Left forelimb (tissue), 1 donor: ENCODE measurements at places on chromosomes 1 and 21.

- no peak for DNase-seq
Observed at GRCh38 chr1:4932311-4933030, 278.1 kb downstream of the AJAP1 start.

- no peak for DNase-seq
Observed at GRCh38 chr1:37718901-37719571, 26.7 kb downstream of the CDCA8 start.

- no peak for DNase-seq
Observed at GRCh38 chr1:37739222-37739621, 25.7 kb downstream of the EPHA10 start.

DNA sequence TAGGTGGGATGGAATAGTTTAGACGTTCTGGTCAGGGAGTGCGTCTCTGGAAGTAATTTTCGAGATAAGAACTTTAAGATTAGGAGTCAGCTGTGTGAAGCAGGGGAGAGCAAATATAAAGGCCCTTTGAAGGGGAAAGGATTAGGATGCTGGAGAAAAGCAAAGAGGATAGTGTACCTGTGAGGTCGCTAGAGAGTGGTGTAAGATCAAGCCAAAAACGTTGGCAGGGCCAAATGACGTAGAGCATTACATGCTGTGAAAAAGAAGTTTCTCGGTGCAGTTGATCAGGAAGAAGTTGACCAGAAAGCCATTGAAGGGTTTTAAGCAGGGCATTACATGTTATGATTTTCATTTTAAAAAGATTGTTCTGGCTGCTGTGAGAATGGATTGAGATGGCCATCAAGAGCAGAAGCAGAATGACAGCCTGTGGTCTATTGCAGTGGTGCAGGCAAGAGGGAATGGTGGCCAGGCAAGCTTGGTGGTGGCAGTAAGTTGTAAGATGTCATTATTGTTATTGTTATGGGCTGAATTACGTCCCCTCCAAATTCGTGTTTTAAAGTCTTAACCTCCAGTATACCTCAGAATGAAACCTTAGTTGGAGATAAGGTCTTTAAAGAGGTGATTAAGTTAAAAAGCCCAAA is 113.6 kb upstream of the KIF26B start:
- no peak for DNase-seq

- DNase-seq = no peak
Observed at GRCh38 chr21:35578831-35579471, 481.4 kb downstream of the SETD4 start.

- no peak for DNase-seq
Observed at GRCh38 chr1:178743801-178744200, 18.8 kb downstream of the RALGPS2 start.

DNA sequence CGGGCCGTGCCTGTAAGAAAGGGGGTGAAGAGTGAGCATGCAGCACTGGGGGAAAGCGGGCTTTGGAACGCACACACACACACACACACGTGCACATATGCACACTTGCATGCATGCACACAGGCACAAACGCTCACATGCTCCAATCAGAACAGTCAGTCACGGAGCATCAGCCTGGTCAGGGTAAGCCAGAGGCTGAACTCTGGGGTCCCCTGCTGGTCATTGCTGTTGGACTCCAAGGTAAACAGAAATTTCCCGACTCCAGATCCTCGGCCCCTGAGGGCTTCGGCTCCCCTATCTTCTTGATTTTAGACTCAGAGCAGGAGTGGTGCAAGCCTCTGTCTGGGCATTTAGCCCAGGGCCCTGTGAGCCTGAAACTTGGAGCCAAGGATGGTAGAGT is 54.2 kb downstream of the SYT2 start:
- DNase-seq = no peak

- DNase-seq = no peak
Observed at GRCh38 chr1:101043776-101044175, 18.2 kb upstream of the DPH5 start.

GRCh38 chr1:164805399-164805798 is 246.4 kb downstream of the PBX1 start:
- no peak for DNase-seq

DNA sequence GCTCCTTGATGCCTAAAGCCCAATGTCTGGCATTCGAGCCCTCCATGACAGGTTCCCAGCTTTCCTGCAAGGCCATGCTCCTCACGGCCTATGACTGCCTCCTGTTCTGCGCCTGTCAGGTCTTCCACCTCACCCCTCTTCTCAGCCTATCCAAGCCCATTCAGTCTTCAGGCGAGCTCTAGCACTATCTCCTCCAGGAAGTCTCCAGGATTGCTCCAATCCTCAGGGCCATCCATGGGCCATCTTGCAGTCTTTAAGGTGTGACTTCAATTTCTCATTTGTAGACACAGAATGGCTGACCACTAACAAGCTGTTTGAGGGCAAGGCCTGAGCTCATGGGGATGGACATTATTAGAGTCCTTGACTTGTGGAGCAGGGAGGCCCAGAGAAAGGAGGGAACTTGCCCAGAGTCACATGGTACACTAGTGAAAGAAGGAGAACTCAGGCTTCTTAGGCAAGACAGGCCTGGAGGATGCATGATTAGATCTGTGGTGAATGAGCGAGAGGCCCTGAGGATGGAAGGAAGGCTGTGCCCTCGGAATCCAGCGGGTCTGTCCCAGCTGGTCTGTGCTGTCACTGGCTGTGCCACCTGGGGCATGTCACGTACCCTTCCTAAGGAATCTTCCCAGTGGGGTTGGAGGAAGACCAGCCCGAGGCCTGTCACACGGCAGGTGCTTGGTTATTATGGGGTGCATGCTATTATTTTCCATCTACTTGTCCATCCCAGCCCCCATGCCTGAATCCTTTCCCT is 1.2 kb upstream of the ACOT11 start:
- no peak for DNase-seq

DNA sequence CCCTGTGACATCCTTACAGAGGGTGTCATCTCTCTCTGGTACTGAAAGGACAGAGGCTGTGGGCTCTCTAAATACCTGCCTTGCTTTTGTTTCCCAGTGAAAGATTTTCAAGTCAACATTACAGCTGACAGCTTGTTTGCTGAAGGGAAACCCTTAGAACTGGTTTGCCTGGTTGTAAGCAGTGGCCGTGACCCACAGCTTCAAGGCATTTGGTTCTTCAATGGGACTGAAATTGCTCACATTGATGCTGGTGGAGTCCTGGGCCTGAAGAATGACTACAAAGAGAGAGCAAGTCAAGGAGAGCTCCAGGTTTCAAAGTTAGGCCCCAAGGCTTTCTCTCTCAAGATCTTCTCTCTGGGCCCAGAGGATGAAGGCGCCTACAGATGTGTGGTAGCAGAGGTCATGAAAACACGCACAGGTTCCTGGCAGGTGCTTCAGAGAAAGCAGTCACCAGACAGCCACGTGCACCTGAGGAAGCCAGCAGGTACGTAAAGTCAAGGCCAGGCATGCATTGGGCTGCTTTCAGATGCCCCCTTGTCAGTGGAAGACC is 11.8 kb downstream of the CD101 start:
- no peak for DNase-seq

GRCh38 chr1:70737125-70737524 is 310.5 kb downstream of the PTGER3 start:
- no peak for DNase-seq

DNA sequence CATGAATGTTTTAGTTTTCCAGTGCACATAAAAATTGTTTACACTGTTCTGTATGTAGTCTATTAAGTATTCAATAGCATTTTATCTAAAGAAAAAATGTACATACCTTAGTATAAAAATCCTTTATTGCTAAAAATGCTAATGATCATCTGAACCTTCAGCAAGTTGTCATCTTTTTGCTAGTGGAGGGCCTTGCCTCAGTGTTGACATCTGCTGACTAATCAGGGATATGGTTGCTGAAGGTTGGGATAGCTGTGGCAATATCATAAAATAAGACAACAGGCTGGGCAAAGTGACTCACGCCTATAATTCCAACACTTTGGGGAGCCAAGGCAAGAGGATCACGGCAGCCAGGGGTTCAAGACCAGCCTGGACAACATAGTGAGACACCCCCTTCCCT is 9.0 kb downstream of the DYNLT5 start:
- DNase-seq = no peak

DNA sequence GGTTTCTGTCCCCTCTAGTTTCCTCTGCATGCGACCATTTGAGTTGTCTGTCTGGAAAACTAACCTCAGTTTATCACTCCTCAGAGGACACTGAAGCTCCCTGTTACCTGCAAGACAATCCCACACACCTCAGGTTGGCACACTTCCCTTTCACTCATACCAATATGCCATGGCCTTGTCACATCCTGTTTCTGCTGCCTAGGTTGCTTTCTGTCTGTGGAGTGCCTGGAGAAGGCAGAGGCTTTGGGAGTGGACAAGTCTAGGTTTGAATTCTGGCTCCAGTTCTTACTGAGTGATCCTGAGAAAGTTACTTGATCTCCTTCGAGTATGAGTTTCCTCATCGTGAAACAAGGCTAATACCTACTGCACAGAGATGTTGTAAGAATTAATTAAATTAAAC is 171.5 kb upstream of the CACYBP start:
- DNase-seq = no peak

DNA sequence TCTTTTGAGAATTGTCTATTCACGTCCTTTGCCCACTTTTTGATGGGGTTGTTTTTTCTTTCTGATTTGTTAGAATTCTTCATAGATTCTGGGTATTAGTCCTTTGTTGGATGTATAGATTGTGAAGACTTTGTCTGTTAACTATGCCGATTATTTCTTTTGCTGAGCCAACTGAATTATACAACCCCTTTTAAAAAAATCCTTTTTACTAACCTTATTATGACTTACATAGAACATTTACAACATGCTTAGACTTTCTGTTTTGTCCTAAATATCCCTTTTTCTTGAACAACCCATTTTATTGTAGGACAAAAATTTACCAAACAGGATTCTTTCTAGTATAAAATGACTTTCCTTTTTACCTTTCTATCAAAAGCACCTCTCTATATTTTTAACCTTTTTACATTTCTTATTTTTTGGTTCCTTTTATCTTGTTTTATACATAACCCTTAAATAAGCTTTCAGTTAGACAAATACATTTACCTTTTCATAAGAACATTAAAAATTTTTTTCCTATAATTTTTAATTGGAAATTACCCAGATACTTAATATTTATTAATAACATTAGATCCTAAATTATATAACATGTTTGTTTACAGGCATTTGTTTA is 70.4 kb upstream of the TTLL7 start:
- DNase-seq = no peak

DNA sequence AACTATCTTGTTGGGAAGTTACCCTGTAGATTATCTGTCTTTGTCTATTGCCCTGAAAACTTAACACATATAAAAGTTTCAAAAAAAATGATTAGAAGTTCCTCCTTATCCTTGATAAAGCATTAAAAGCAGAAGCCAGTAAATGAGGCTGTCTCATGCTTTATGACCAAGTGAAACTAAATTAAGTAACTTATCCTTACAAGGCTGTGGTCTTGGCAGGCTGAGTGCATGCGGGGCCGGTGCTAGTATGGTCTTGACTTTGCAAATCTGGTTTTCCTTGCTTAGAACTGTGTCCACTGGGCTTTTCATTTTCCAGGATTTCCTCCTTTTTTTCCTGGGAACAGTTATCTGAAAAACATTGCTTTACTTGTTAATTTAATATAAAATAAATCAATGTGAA is 43.1 kb downstream of the PCNX2 start:
- no peak for DNase-seq

GRCh38 chr1:110538075-110538474 is 19.1 kb upstream of the KCNA10 start:
- DNase-seq = no peak

DNA sequence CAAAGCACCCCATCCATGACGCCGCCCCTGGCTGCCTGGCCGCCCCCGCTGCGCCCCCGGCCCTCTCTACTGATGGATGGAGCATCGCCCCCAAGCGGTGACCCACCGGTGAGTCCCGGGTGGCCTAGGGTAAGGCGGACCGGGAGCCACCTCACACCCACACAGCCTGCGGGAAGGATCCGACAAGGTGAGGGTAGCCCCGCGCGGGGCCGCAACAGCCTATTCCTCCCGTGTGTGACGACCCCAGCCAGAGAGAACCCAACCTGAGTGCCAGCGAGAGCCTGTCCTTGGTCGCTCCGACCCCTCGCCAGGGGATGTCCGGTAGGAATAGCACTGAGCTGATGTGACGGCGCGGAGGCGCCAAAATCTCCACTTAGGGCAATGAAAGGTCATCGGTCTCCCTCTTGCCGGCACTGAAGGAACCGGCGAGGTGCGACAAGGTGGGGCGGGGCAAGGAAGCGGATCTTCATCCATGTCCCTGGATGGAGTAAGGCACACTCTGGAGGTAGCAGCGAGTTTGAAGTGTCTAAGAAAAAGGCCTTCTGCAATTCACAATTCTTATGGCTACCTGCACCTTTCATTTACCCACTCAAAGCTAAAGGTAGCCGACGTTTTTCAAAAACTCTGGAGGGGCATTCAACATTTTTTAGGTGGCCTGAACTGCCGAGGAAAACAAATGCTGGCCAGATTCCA is 19.7 kb upstream of the CHIA start:
- no peak for DNase-seq

DNA sequence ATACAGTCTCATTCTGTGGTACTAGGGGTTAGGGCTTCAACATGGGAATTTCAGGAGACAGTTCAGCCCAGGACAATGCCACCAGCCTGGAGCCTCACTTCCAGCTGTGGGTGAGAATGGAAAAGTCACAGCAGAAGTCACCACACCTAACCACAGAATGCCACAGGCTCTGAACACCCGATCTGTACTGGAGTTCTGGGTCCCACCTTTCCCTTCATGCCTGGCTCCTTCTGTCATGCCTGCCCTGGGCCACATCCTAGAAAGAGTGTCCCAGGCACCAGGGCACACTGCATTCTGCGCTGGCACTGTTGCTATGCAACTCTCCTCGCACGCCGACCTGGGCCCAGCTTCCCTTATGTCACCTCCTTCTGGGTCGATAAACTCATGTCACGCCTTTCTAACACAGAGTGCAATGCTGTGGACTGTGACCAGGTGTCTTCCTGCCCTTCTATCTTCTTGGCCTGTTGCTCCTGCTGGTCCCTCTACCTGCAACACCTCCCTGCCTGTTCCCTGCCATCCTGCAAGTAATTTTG is 21.2 kb downstream of the RCSD1 start:
- no peak for DNase-seq

- no peak for DNase-seq
Observed at GRCh38 chr1:204544321-204544720, 28.1 kb downstream of the MDM4 start.

DNA sequence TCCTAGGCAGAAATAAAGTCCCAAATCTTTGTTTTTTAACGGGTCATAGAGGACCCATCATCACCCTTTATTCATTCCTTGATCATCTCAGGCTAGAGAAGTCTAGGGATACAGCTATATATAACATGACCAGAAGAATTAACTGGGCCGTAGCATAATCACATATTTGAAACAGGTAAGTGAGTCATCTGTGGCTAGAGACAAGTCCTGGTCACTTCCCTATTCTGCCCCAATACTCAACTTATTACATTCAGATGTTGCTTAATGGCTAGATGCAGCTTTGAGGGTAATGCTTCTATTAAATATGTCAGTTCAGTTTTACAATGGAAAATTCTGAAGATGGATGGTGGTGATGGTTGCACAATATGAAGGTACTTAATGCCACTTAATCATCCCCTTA is 47.0 kb downstream of the EXO1 start:
- no peak for DNase-seq

DNA sequence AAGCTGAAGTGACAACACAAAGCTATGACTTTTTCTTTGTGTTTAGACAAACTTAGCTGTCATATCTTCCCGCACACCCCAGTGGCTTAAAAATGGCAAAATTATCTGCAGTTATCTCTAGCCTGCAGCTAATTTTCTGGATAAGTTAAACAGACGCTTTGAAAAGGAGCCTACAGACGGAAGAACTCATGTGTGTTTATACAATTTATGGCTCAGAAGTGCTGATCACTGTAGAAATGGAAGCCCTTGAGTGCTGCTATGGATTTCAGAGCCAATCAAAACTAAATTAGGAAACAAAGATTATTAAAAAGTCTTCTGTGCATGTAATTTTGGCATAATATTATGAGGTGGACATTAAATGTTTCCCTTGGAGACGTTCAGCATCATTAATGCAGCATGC is 11.6 kb downstream of the NTNG1 start:
- no peak for DNase-seq
